ENCODE measurements at places on chromosomes 1 and 21. TPM values are rescaled to one million over a fixed set of nuclear protein-coding genes. Genes with fewer than 3 reads are reported as not detected.

The PDC gene
- not detected for total RNA-seq

The ZDHHC18 gene
- 55.0 TPM for total RNA-seq

The AMPD1 gene
- total RNA-seq: not detected

- DNase-seq: no peak
Observed at GRCh38 chr1:33013791-33014190, 22.9 kb downstream of the AK2 start.

GRCh38 chr1:201320168-201320788 is 37.0 kb downstream of the PKP1 start:
- no peak for DNase-seq

DNA sequence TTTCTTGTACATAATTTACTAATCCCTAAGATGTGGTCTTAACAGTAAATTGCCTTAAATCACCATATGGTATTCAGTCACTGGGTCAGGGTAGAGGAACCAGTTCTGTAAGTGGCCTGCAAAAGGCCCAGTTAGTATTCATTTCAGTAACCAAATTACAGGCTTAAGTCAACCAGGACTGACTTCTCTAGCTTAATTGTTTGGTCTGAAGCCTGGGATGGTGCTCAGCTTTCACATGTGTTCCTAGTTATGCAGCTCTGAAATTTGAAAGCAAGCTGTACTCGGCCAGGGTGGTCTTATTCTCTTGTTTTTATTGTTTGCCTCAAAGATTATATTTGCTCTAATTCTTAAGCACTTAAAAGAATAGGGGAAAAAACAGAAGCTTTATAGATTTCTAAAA is 144.6 kb downstream of the MAGI3 start:
- DNase-seq: no peak

DNA sequence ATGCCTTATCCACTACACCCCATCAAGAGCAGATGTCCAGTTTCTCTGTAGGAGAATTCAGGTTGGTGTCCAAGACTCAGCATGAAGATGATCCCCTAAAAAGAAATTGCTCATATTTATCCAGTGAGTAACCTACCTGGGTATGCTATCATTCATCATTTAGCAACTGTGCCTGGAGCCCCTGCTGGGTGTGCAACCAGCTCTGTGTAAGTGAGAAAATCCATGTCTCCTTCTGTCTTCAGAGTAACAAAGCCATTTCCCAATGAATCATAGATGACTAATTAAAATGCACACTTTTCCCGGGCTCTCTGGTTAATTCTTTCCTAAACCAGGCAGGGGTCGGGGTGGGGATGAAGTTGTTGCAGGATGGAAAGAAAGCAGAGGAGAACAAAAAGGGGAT is 35.8 kb downstream of the OLFML3 start:
- DNase-seq: no peak

DNA sequence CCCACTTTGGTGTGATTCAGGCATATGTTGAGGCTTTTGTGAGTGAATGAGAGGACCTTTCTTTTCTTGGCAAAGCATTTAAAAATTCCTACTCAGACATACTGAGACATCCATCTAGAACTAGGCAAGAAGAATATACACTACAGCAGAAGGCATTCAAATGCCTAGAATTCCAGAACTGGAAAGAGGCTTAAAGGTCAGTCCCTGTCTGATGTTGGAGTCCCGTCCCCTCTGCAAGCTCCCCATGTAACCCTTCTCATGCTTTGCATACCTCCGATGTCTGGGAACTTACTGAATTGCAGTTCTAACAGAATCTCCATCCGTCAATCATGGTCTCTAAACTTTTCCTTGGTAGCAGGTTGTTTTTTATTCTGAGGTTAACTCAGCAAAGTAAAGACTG is 152.9 kb downstream of the ATP6V1G3 start:
- DNase-seq: no peak

All from activated CD8-positive, alpha-beta T cell treated with anti-CD3 and anti-CD28 coated beads for 36 hours (primary cell).